ENCODE measurements at places on chromosomes 6 and 20. TPM values are rescaled to one million over a fixed set of nuclear protein-coding genes. Genes with fewer than 3 reads are reported as not detected.

Gene GMNN
- total RNA-seq, result 50.1 TPM

Gene MOXD1
- not detected for total RNA-seq

Gene LIME1
- total RNA-seq, result 159 TPM

Gene SULF2
- 1.2 TPM for total RNA-seq

Gene SNAP25
- not detected for total RNA-seq

DNA sequence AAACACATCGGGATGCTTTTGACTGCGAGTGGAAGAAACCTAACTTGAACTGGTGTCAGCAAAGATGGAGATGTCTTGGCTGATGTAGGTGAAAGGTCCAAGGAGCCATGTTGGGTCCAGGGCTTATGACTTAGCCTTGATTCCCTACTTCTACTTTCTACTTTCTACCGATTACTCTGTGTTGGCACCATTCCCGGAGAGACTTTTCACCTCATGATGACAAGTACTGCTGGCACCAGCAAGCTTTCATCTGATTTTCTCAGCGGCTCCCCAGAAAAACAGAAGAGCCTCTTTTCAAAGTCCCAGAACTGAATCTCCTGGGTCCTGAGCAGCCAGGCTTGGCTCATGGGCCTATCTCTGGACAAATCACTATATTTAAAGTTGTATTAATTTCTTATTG lies 4.9 kb upstream of the EDN3 start:
- peaks cover 3% of the 10 kb centered on the region for H3K4me1 ChIP-seq
- H3K4me3 ChIP-seq, result no peak overlapping the region
- DNase-seq, result no peak
- peaks cover 46% of the 10 kb centered on the region for H3K27me3 ChIP-seq

DNA sequence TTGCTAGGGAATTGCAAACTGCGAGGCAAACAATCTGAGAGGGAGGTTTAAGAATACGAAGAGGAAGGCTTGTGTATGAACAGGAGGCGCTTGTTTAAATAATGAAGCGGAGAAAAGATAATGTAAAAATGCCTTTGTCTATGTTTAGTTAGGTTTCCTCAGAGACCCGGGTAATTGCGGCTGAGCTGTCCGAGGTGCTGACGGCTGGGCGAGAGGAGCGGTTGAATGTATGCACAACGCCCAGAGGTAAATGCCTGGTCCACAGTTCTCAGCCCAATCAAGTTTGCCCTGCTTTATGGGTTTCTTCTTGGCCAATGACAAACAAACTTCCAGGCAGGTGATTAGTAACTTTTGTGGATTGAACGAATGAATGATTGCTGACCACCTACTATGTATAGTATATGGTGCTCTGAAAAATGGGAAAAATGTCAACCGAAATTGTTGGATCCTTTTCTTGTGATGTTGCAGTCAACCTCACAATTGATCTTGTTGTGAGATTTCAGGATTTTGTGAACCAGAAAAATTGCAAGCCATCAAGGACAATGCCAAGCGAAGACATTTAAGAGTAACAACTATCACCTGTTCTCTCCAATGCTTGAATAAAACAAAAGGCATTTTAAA lies 38.3 kb upstream of the SLC32A1 start:
- DNase-seq, result peak; percentile 70
- no peak overlapping the region for H3K4me3 ChIP-seq
- H3K36me3 ChIP-seq, result no peaks in the 10 kb centered on the region
- H3K27ac ChIP-seq, result no peak overlapping the region
- H3K27me3 ChIP-seq, result peaks cover 38% of the 10 kb centered on the region

DNA sequence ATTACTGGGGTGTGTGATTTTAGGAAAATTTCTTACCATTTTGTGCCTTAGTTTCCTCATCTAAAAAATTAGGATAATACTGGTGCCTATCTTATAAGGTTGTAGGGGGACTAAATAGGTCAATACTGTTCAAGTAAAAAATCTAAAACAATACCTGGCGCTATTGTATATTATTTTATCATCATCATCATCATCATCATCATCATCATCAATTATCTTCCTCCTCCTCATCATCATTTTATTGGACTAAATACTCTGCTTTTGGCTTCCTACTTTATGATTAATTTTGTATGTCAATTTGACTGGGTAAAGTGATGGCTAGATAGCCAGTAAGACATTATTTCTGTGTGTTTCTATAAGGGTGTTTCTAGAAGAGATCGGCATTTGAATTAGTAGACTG lies 435.5 kb downstream of the DHX35 start:
- H3K27ac ChIP-seq, result no peak overlapping the region
- no peaks in the 10 kb centered on the region for H3K27me3 ChIP-seq
- no peak for DNase-seq
- no peaks in the 10 kb centered on the region for H3K36me3 ChIP-seq
- no peak overlapping the region for H3K4me3 ChIP-seq
- no peaks in the 10 kb centered on the region for H3K4me1 ChIP-seq

DNA sequence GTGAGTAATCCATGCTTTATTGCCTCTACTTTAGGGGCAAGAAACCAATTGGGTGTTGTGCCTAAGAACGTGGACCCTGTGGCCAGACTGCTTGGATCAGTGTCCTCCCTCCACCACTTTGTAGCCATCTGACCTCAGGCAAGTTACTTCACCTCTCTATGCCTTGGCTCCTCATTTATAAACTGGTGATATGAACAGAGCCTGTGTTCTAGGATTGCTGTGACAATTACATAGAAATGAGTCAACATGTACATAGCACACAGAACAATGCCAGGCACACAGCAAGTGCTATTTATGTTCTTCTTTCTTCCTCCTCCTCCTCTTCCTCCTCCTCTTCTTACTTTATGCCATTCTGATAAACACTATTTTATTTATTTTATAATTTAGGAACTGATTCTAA lies 339.4 kb downstream of the CD83 start:
- no peak overlapping the region for H3K4me3 ChIP-seq
- no peak for DNase-seq
- no peaks in the 10 kb centered on the region for H3K36me3 ChIP-seq
- no peak overlapping the region for H3K27ac ChIP-seq
- H3K27me3 ChIP-seq, result no peaks in the 10 kb centered on the region
- H3K4me1 ChIP-seq, result peaks cover 35% of the 10 kb centered on the region

DNA sequence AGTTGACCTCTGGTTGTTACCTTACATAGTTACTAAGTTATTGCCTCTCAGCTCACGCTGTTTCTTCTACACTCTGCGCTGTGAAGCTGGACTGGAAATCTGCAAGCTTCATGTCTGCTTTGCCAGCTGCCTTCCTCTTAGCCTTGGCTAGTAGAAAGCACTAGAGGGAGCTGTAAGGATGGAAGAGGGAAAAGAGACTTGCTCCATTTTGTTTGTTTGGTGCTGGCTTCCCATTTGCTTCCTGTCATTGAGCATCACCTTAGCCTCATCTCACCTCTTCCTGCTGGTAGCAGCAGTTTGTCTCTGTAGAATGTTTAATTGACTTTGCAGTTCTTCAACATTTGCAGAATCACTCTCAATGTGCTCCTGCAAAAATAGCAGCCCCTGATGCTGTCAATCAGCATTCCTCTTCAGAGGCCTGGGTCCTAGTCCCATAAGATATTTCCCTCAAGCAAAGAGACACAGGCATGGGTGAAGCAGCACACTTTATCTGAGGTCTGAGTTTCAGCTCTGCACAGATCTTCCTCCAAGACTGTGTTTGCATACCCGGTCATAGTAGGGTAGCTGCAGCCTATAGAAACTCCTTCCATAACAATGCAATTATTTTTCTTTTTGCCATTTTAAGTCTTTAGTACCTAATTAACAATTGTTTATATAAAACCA lies 302.2 kb upstream of the EPHA7 start:
- H3K36me3 ChIP-seq, result no peaks in the 10 kb centered on the region
- DNase-seq, result no peak
- no peaks in the 10 kb centered on the region for H3K27me3 ChIP-seq
- no peaks in the 10 kb centered on the region for H3K4me1 ChIP-seq
- H3K4me3 ChIP-seq, result no peak overlapping the region

DNA sequence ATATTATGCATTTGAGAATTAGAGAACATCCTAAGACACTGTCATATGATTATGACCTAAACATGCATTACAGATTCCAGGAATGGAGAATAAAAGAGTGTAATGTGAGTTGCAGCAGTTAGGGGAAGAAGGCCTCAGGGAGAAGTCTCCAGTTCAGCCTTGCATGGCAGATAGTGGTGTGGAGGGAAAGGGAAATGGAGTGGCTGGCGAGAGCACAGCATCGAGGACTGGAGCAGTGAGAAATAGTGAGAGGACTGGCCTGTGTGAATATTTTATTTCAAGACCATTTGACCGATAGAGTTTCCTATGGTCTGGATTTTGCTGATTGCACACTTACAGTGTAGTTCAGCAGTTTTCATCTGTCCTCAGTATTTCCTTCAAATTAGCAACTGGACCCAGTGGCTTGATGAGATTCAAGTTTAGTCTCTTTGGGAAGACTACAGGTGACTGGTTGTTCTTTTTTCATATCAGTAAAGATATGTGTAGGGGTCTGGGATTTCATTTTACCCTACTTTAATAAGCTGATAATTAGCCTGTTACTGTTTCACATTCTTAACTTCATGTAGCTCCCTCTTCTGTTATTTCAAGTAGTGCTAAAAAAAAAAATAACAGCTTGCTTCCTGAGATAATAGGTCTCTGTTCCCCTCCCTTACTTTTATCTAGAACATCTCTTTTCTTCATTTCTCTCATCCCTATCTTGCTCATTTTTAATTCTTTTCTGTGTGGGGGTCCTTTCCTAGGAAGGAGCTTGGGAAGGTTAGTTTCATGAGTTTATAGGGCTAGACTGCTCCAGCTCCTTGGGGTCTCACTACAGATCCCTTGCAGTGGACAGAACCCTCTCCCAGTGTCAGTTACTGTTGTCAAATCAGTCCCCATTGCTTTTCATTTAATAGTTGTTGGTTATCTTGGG lies 27.9 kb downstream of the BLTP3A start:
- no peak overlapping the region for H3K27ac ChIP-seq
- peaks cover 5% of the 10 kb centered on the region for H3K4me1 ChIP-seq
- H3K4me3 ChIP-seq, result no peak overlapping the region
- no peaks in the 10 kb centered on the region for H3K27me3 ChIP-seq

GRCh38 chr6:111176038-111176759 lies 88.9 kb downstream of the SLC16A10 start:
- H3K36me3 ChIP-seq, result peaks cover 11% of the 10 kb centered on the region
- H3K27me3 ChIP-seq, result no peaks in the 10 kb centered on the region
- peaks cover 20% of the 10 kb centered on the region for H3K4me1 ChIP-seq
- no peak overlapping the region for H3K4me3 ChIP-seq
- DNase-seq, result no peak
- H3K27ac ChIP-seq, result no peak overlapping the region

DNA sequence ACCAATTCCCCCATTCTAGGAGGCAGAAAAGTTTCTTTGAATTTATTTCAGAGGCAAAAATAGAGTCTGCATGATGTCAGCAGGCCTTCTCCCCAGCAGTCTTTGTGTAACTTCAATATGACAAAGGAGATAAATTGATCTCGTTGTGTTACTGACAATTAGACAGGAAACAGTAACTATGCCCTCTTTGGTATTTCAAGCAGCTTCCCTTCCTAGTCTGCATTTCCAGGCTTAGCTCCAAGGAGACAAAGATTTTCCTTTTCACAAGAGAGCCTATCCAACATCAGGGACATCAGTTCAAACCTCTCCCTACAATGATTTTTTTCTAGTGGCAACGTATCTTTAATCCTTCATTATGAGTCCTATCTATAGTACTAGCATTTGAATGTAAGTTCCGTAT lies 245.9 kb upstream of the HSF2 start:
- no peak overlapping the region for H3K4me3 ChIP-seq
- H3K4me1 ChIP-seq, result no peaks in the 10 kb centered on the region
- DNase-seq, result no peak
- peaks cover 2% of the 10 kb centered on the region for H3K27me3 ChIP-seq

DNA sequence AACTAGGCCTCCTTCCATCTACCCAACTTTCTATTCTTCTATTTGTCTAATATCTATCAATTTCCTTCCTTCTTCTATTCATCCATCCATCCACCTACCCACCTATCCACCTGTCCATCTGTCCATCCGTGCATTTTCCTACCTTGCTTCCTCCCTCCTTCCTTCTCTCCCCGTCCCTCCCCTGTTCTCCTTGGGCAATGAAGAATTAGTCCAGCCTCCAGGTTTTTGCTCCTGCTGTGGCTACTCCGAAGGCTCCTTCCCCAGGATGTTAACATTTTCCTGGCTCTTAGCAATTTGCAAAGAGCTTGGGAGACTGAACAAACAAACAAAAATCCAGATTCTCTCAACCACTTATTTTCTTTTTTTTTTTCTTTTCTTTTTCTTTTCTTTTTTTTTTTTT lies 81.6 kb downstream of the KCNB1 start:
- H3K4me1 ChIP-seq, result no peaks in the 10 kb centered on the region
- no peak overlapping the region for H3K4me3 ChIP-seq
- no peaks in the 10 kb centered on the region for H3K36me3 ChIP-seq
- no peak for DNase-seq
- no peak overlapping the region for H3K27ac ChIP-seq
- H3K27me3 ChIP-seq, result peaks cover 15% of the 10 kb centered on the region

DNA sequence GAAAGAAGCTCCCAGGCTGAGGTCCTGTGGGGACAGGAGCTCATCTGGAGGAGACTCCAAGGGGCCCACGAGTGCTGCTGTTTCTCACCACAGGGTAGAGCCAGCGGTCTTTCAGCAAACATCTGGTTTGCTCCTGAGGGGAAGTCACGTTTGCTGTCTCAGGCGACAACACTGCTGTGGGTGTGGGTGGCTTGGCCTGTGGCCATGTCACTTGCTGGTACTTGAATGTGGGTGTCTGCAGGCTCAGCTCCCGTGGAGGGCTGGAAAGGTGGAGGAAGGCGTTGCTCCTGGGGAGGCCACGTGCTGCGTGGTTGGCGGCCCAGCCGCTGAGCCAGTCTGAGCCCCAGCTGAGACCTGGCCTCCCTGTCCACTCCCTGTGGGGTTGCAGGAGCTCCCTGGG lies 52.8 kb upstream of the MPC1 start:
- H3K4me1 ChIP-seq, result peaks cover 7% of the 10 kb centered on the region
- H3K4me3 ChIP-seq, result no peak overlapping the region
- DNase-seq, result no peak
- peaks cover 9% of the 10 kb centered on the region for H3K27me3 ChIP-seq
- no peak overlapping the region for H3K27ac ChIP-seq

GRCh38 chr6:34529665-34530327 lies 26.3 kb downstream of the SPDEF start:
- DNase-seq, result no peak
- H3K36me3 ChIP-seq, result no peaks in the 10 kb centered on the region
- no peak overlapping the region for H3K27ac ChIP-seq
- no peak overlapping the region for H3K4me3 ChIP-seq
- H3K27me3 ChIP-seq, result no peaks in the 10 kb centered on the region
- peaks cover 4% of the 10 kb centered on the region for H3K4me1 ChIP-seq
